Activated CD8-positive, alpha-beta memory T cell treated with anti-CD3 and anti-CD28 coated beads for 1 hour (primary cell): ENCODE measurements at places on chromosomes 7 and 10.

DNA sequence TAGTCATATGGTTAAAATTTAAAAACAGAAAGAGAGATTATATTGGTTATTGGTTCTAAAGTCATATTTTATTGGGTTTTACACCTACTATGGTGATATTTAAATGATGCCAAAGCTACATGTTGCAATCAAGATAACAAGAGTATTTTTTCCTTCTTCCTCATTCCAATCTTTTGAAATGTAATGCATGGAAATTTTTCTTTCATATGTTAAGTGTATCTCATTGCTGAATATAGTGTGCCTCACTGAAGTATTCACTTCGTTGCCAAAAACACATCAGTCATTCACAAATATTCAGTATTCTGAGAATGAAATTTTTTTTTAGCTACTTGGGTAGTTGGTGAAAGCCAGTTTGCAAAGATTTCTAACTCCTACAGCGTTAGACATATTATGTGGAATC lies 19.5 kb downstream of the HDAC9 start:
- DNase-seq = no peak

- no peak for DNase-seq
Observed at GRCh38 chr7:92448205-92448747, 994 bp downstream of the GATAD1 start.

DNA sequence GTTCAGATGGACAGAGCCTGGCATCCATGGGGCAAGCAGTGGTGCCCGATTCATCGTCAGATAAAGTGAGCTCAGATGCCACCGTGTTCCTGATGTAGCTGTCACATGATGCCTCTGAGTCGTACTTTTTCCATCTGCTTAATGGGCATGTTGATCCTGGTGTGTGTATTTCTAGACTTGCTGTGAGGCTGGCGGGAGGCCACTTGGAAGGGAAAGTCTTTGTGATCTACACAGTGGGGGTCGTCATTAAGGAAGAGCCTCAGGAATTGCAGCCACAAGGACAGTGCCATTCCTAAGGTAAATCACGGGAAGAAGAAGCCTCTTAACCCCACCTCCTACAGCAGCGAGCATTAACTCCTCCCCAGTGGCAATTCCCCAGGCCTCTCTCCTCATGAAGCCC lies 63.0 kb downstream of the RGS10 start:
- no peak for DNase-seq

GRCh38 chr7:132145466-132145865 lies 430.8 kb downstream of the PLXNA4 start:
- DNase-seq = no peak

GRCh38 chr10:2049560-2049959 lies 312.2 kb upstream of the ADARB2 start:
- no peak for DNase-seq

- no peak for DNase-seq
Observed at GRCh38 chr7:25382869-25383268, 154.6 kb upstream of the NPVF start.

- DNase-seq = no peak
Observed at GRCh38 chr7:55641811-55642210, 69.5 kb upstream of the VOPP1 start.

DNA sequence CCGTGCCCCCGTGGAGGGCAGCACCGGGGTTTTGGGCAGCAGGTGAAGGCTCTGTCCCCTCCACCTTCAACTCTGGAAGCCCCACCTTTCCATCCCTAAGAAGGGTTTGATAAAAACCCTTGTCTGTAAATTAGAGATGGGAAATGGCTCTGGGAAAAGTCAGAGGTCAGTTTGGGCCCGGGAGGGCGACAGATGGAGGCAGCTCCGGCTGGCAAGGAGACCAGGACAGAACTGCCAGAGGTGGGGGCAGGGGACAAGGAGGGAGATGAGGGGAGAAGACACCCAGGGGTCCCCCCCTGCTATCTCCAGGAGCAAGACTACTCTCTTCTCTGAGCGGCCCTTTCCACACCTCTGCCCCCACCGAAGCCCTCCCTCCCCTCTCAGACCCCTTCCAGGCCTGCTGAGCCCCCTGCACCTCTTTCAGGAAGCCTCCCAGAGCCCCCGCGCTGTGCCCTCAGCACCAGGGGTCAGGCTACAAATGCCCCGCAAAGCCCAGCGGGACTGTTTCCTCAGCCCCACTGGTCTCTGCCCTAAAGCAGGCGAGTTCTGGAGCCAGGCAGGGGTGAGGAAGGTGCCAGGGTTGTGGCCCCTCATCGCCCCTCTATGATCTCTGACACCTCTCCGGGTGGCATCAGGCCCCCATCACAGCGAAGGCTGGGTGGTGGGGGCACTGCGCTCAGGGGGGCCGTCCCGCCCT lies 980 bp upstream of the SH2B2 start:
- DNase-seq = no peak

DNA sequence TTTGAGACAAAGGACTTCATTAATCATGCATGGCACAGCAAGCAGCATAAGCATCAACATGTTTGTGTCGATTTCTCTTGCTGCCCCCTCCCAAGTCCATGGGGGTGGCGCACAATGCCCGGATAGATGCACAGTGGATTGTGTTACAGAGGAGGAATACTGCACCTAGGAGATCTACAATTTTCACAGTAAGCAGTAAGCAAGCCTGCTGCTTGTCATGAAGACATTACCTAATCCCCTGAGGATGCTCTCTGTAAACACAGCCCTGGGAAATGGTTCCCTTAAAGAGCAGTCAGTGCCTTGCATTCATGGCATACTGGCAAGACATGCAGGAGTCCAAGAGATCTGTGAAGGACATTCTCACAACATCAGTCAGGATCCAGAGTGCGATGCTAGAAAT lies 137.7 kb downstream of the ETV1 start:
- no peak for DNase-seq

- no peak for DNase-seq
Observed at GRCh38 chr7:69656077-69656476, 57.8 kb downstream of the AUTS2 start.

- no peak for DNase-seq
Observed at GRCh38 chr10:125911990-125912389, 15.6 kb downstream of the FANK1 start.

GRCh38 chr10:16776896-16777295 lies 40.3 kb downstream of the RSU1 start:
- no peak for DNase-seq

DNA sequence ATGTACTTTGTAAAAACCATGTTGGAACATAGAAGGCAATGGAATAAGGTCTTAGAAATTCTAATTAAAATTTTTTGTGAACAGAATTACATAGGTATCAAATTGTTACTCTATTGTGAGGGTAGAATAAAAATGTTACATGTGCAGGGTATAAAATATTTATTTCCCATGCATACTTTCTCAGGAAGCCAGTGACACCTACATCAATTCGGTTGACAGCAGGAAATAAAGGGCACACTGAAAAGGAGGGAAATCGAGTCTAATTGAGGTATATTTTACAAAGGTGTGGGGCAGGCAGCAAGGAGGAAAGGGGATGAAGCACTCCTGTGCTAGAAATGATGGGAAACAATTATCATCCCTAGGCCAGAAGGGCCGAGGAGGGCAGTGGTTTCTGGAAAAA lies 244.9 kb downstream of the C7orf25 start:
- DNase-seq = no peak

- DNase-seq = no peak
Observed at GRCh38 chr10:83469728-83470331, 669.5 kb upstream of the GHITM start.

DNA sequence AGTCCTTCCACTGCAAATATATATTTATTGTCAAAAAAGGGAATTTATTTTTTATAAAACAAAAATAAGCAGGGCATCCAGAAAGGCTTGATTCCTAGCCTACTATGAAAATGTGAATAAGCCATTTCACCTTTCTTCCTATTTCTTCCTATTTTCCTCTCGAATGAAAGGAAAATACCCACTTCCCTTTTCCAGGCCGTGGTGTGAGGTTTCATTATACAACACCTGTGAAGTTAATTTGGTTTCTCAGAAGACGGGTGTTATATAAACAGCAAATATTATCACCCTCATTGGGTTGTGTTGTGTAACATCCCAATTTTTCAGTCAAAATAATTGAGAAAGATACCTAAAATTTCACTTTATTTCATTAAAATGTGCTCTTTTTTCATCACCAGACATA lies 214.3 kb downstream of the DGKB start:
- DNase-seq = no peak

DNA sequence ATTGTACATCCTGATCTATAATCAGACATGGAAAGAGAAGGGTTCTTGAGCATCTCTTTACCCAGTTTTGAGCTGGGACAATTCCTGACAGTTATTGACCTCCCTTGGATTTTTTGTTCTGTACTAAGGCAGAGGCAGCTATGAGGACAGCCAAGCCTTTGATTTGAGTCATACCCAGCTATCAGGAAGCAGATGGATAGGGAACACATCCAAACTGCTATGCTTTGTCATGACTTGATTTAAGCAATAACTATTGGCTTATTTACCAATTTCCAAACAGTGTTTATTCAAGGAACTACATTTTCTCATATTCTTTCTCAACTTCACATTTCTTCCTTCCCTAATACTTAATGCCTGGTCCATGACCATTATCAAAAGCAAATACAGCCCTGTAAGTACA lies 396.4 kb upstream of the STEAP1 start:
- DNase-seq = no peak

DNA sequence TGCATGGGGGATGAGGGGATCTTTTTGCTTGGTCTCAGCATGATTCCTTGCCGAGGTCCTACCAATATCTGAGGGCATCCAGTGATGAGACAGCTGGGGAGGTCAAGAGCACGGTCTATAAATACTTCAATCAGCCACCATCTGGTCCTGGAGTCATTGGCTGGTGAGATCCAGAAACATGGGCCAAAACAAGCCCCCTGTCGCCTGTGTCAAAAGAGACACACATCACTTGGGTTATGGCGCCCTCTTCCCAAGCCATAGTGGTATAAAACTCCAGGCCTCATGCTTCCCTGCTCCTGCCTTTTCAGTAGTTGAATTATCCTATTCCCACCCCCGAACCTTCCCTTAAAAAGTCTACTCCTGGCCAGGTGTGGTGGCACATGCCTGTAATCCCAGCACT lies 60.9 kb downstream of the SLC35B4 start:
- no peak for DNase-seq

- DNase-seq = no peak
Observed at GRCh38 chr10:17756557-17757217, 4.7 kb downstream of the TMEM236 start.

- no peak for DNase-seq
Observed at GRCh38 chr7:23765943-23766342, 55.9 kb downstream of the STK31 start.

DNA sequence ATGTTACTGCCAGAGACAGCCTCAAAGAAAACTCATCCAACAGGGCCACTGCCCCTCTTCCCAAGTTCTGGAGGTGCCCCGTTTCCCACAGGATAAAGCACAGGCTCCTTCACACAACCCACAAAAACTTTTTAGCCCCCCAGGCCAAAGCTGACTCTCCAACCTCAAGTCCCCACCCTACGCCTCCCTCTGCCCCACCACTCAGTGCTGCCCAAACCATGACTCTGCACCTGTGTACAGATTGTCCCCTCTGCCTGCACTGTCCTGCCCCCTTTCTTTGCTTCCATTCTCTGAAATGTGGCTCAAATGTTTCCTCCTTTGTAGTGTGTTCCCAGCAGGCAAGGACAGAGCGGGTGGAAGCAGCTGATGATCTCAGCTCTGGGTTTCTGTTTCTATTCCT lies 284.0 kb downstream of the GRID1 start:
- DNase-seq = no peak

DNA sequence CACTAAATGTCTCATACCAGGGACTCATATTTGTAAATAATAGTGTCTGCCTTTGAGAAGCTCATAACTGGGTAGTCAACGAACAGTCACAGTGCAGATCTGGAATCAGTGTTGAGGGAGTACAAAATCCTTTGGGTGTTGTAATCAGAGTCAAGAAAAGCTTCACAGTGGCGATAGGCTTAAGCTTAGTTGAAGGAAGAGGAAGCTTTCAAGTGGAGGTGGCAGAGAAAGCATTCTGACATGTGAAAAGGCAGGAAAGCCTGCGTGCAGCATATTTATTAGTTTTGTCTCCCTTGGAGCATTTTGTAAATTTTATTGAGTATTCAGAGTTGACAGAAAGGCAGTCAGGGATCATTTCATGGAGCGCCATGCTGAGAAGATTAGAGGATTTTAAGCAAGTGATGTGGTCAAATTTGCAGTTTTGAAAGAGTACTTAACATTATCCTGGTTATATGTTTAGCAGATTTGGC lies 104.9 kb downstream of the ADK start:
- no peak for DNase-seq

GRCh38 chr7:3107889-3108570 lies 64.4 kb upstream of the CARD11 start:
- DNase-seq = no peak

DNA sequence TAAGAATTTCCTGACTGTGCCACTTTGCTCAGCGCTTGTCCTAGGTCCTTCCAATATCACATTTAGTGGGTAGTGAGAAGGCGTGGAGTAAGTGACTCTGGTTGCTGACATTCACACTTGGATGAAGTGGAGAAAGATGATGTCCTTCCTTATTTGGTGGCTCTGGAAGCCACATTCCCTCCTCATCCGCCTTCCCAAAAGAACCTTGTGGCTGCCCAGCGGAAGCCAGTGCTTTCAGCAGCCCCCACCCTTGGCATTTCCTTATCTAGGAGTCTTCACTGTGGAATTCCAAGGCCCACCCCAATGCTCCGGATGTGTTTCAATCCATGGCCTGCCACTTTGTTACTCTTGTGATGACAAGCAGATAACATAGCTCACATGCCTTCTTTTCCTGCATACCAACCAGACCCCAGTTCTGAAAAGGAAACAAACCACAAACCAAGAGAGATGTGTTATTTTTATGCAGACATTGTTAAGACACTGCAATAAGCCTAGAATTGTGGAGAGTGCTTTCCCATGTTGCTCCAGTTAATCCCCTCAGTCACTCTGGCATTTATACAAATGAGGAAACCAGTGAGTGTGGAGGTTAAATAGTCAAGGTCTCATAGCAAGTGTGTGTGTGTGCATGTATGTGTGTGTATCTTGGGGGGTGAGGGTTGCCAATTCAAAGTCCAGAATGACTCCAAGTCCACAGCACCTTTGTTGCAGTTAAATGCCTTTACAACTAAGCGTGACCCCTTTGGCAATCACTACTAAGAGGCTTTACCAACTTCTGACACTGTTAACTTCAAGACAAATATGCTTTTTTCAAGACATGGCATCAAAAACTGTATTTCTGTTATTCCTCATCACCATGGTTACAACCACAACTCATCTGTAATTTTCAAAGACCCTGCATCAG lies 10.3 kb upstream of the ANKRD1 start:
- DNase-seq = no peak

GRCh38 chr7:37633048-37633447 lies 50.5 kb upstream of the GPR141 start:
- DNase-seq = no peak

DNA sequence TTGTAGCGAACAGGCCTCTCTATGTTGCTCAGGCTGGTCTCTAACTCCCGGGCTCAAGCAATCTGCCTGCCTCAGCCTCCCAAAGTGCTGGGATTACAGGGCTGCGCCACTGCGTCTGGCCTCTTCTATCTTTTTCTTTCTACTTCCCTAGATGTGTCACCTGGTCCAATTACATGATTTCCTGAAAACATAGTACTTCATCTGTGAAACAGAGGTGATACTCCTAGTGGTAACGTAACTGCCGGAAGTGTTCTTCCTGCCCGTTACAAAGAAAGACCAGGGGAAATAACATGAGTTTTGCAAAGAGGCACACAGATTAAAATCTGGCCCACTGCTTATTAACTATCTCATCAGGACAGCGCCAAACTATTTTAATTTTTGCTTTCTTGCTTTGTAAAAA lies 18.4 kb upstream of the HGF start:
- no peak for DNase-seq

- no peak for DNase-seq
Observed at GRCh38 chr10:819326-819725, 112.2 kb downstream of the LARP4B start.
